ENCODE measurements at places on chromosomes 1 and 21. TPM values are rescaled to one million over a fixed set of nuclear protein-coding genes. Genes with fewer than 3 reads are reported as not detected.

DNA sequence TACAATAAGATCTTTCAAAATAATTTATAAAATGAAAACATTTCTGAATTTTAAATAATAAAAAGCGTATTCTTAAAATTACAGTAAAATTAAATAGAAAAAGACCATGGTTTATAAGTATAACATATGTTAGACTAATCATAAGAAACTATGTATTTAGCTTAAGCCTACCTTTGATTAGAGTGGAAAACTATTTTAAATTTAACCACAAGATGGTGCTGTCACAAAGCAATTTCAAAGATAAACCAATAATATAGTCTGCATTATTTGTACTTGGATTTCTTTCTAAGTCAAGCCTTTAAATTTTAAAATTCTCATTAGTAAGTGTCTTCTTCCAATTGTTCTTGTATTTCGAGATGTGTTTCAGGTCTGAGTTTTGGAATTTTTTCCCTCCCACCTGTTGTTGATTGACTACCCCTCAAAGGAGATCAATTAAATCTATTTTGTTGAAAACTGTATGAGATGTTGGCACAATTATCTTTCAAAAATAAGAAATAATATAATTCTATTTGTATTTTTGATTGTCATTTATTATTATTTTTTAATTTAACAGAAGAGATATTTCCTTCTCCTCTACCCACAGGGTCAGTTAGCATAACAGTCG lies 459.8 kb downstream of the KCNT2 start:
- no peaks in the 10 kb centered on the region for H3K36me3 ChIP-seq
- H3K4me1 ChIP-seq, result no peaks in the 10 kb centered on the region
- no peak overlapping the region for H3K27ac ChIP-seq
- no peaks in the 10 kb centered on the region for H3K27me3 ChIP-seq
- peak; percentile 45 for DNase-seq

DNA sequence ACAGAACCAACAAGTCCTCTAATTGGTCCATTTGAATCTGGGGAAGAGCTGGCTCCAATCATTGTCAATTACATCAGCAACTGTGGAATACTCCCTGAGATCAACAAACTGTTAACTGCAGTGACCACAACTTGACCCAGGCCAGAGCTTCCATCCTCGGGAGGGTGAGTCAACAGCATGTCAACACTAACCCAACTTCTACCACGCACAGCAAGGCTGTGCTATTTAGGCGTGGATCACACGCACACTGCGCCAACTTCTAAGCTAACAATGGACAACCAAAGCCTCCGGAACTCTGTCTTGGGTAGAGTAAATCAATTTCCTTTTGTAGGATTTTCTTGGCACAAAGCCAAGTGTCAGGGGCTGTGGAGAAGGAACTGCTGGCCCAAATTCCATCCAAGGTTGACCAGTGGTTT lies 30.4 kb downstream of the APP start:
- H3K27ac ChIP-seq, result no peak overlapping the region
- H3K4me3 ChIP-seq, result no peak overlapping the region
- peaks cover 14% of the 10 kb centered on the region for H3K36me3 ChIP-seq
- H3K27me3 ChIP-seq, result no peaks in the 10 kb centered on the region
- DNase-seq, result no peak

GRCh38 chr1:209106237-209106741 lies 477.2 kb upstream of the CAMK1G start:
- peak overlapping the region; percentile 18 for H3K27ac ChIP-seq
- H3K4me1 ChIP-seq, result no peaks in the 10 kb centered on the region
- no peaks in the 10 kb centered on the region for H3K27me3 ChIP-seq
- H3K4me3 ChIP-seq, result no peak overlapping the region
- DNase-seq, result peak; percentile 8

The E2F2 gene
- polyA plus RNA-seq, result 1.9 TPM

- H3K27me3 ChIP-seq, result no peaks in the 10 kb centered on the region
- H3K36me3 ChIP-seq, result no peaks in the 10 kb centered on the region
- H3K4me3 ChIP-seq, result no peak overlapping the region
- no peak for DNase-seq
These were observed 158.7 kb downstream of the NCAM2 start for GRCh38 chr21:21156957-21157356.

The SPATA17 gene
- polyA plus RNA-seq, result 2.2 TPM

- H3K36me3 ChIP-seq, result no peaks in the 10 kb centered on the region
- no peaks in the 10 kb centered on the region for H3K27me3 ChIP-seq
- DNase-seq, result no peak
- H3K4me3 ChIP-seq, result no peak overlapping the region
- no peak overlapping the region for H3K27ac ChIP-seq
These were observed 5.9 kb upstream of the KRTAP10-4 start for GRCh38 chr21:44567481-44568171.

DNA sequence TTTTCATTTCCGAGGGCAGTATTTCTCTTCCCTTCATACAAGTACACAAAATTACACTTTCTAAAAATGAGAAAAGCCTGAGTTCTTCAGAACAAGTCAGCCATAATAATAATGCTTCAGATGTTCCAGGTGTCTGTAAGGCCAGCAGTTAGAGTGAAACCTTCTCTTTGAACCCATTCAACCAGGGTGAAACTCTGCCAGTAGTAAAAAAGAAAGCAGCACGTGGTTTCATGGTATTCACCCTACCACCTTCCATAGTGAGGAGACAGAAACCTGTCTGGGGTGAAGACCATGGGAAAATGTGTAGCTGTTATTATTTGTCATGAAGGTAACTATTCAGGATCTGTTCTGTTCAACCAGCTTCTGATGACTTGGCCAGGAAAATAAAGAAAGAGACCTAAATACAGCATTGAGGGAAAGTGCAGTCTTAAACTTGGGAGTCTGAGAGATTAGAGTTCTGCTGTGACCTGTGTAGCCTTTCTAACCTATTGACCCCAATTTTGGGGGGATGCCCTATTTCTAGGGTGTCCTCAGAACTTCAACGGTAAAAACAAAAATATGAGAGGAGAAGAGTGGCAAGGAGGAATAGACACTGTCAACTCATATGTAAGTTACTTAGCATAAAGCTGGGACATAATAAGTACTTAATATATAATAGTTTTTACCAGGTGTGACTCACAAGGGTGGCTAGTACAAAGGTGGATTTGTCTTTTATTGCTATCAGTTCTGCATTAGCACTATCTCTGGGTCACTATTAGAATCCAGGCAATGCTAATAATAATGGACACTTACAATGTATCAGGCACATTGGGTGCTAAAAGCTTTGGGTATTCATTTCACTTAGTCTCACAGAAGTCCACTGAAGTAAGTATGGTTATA lies 70.0 kb upstream of the TNFSF4 start:
- H3K27ac ChIP-seq, result no peak overlapping the region
- no peaks in the 10 kb centered on the region for H3K4me1 ChIP-seq

GRCh38 chr1:235527196-235527814 lies 23.1 kb upstream of the B3GALNT2 start:
- no peak overlapping the region for H3K27ac ChIP-seq
- no peak overlapping the region for H3K4me3 ChIP-seq
- H3K4me1 ChIP-seq, result no peaks in the 10 kb centered on the region
- H3K36me3 ChIP-seq, result no peaks in the 10 kb centered on the region
- DNase-seq, result no peak

DNA sequence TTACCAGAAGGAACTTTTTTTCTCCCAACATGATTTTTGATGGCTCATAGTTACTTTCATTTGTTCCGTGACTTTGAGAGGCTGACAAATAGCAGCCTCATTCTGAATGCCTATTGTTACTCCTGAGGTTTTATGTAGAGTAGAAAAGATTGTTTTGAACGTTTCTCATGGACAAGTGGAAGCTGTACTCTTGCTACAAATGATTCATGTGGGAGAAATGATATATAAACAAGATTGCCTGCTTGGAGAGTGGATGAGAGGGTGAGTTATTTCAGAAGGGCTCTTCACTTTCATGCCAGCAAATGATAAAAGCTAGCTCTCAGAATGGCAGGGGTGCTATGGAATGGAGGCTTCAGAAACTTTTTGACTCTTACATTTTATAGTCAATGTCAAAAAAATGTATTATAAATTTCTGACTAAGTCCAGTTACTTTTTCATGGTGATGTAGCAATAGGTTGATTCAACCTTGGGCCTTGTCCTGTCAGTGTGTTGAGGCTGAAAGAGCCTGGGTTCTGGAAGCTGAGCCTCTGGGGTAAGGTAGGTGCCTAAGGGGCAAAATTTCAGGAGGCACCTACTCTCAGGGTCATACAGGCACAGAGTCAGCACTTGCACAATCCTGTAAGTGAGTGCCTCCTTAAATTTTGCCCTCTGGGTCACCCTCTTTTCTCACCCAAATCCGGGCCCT lies 19.4 kb downstream of the JUN start:
- H3K27ac ChIP-seq, result no peak overlapping the region
- H3K36me3 ChIP-seq, result no peaks in the 10 kb centered on the region
- H3K27me3 ChIP-seq, result no peaks in the 10 kb centered on the region
- no peaks in the 10 kb centered on the region for H3K4me1 ChIP-seq

The BMP8A gene
- polyA plus RNA-seq, result 0.37 TPM

- H3K4me1 ChIP-seq, result no peaks in the 10 kb centered on the region
- H3K27me3 ChIP-seq, result no peaks in the 10 kb centered on the region
- H3K36me3 ChIP-seq, result no peaks in the 10 kb centered on the region
- DNase-seq, result peak; percentile 45
These were observed 46.9 kb upstream of the GNG12 start for GRCh38 chr1:67880056-67880601.

The KLF17 gene
- not detected for polyA plus RNA-seq

GRCh38 chr1:201284636-201285035 lies 1.3 kb downstream of the PKP1 start:
- DNase-seq, result no peak
- no peaks in the 10 kb centered on the region for H3K4me1 ChIP-seq
- H3K4me3 ChIP-seq, result no peak overlapping the region
- no peak overlapping the region for H3K27ac ChIP-seq

DNA sequence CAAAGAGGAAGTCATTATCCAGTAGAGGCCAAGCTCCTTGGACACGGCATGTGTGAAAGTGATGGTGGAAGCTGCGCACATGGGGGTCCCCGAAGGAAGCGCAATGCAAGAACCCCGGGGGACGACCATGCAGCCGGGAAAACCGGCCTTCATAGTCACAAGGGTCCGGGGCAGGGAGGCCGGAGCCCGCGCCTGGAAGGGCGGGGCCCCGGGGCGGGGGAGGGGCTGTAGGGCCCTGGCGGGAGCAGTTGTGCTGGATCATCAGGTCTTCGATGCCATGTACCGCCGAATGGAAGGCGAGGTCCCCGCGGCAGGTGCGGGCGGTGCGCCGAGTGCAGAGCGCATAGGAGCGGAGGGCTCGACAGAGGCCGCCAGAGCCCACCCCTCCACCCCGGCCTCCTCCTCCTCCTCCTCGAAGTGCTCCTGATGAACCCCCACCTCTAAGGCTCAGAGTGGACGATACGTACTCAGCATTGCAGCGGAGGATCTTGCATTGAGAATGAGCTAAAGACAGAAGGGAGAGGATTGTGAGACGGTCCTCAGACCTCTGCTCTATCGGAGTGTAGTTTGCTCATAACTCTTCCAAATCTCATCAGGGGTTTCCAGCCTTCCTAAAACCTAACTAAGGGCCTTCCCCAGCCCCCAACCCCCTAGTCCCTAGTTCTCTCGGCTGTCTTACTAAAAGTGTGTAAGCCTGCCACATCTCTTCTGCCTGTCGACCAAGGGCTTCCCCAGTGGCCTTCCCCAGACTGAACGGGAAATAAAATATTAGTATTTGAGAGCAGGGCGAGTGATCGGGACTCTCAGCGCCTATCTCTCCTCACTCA lies 2.1 kb downstream of the HJV start:
- H3K27ac ChIP-seq, result no peak overlapping the region
- no peaks in the 10 kb centered on the region for H3K4me1 ChIP-seq
- no peak overlapping the region for H3K4me3 ChIP-seq
- H3K27me3 ChIP-seq, result no peaks in the 10 kb centered on the region
- DNase-seq, result no peak

DNA sequence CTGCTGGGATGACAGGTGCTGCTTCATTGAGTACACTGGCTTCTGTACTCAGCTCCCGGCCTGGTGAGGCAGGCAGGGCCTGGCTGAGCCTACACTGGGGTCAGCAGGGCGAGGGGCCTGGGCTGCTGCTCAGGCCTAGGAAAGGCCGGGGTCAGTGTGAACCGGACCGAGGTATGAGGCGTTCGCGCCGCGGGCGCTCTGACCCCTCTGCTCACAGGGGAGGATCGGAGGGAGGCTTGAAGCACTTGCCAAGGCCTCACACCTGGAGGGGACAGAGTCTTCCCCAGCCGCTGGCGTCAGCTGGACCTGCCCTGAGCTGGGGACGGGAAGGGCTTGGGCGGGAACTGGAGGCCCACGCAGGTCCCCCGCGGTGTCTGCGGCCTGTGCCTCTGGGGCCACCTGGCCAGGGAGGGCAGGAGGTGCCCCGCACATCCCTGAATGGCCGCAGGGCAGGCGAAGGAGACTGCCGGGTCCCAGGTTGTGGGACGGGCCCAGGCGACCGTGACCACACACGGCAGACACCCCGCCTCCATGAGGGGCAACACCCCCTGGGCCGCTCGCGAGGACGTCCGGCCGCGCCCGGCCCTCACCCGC lies 466 bp downstream of the PEX10 start:
- H3K4me1 ChIP-seq, result peaks cover 2% of the 10 kb centered on the region
- H3K36me3 ChIP-seq, result peaks cover 33% of the 10 kb centered on the region
- peak overlapping the region; percentile 18 for H3K27ac ChIP-seq
- H3K27me3 ChIP-seq, result no peaks in the 10 kb centered on the region

- DNase-seq, result peak; percentile 56
- H3K4me3 ChIP-seq, result no peak overlapping the region
- H3K27ac ChIP-seq, result no peak overlapping the region
These were observed 67.3 kb upstream of the CNTN2 start for GRCh38 chr1:204975568-204976235.

- peak overlapping the region; percentile 61 for H3K4me3 ChIP-seq
- H3K36me3 ChIP-seq, result no peaks in the 10 kb centered on the region
- H3K27ac ChIP-seq, result peak overlapping the region; percentile 24
- H3K27me3 ChIP-seq, result peaks cover 2% of the 10 kb centered on the region
- no peak for DNase-seq
These were observed 579 bp upstream of the TENT5C start for GRCh38 chr1:117605164-117605773.

The AGT gene
- polyA plus RNA-seq, result 1.6 TPM

DNA sequence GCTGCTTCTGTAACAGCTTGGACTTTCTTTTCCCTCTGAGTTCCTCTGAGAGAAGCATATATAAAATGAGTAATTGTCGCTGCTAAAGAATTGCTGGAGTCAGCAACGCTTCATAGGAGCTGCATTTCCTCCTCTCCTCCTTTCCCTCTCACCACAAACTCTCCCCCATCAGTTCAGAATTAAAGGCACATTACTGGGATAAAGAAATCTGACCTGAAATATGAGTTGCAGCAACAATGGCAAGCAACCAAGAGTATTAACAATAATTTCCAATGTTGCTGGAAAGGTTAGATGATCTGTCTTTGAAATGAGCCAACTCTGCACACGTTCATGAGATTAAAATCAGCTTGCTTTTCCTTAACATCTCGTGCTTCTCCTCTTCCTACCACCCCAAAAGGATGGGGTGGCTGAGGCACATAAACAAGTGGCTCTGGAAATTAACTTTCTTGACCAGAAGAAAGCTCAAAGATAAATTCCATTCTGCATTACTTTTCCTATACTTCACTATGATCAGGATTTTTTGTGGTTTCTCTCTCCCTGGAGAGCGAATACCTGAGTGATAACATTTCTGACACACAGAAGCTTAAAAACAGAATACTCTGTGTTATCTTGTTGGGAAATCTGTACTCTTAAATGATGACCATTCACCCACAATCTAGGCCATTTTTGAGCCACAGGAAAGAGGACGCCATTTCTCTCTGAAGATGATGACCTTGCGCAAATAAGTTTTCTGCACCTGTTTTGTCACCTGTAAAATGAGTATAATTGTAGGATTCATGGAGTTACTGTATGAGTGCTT lies 90.2 kb downstream of the TGFBR3 start:
- no peaks in the 10 kb centered on the region for H3K36me3 ChIP-seq
- H3K27me3 ChIP-seq, result no peaks in the 10 kb centered on the region
- no peak overlapping the region for H3K4me3 ChIP-seq
- peaks cover 8% of the 10 kb centered on the region for H3K4me1 ChIP-seq
- no peak overlapping the region for H3K27ac ChIP-seq
